ENCODE measurements at places on chromosomes 6 and 20.

- no peak for DNase-seq
Measured at GRCh38 chr20:46649650-46649949, 1.7 kb downstream of the SLC13A3 start.

GRCh38 chr20:24892522-24892921 lies 56.5 kb upstream of the CST7 start:
- no peak for DNase-seq

DNA sequence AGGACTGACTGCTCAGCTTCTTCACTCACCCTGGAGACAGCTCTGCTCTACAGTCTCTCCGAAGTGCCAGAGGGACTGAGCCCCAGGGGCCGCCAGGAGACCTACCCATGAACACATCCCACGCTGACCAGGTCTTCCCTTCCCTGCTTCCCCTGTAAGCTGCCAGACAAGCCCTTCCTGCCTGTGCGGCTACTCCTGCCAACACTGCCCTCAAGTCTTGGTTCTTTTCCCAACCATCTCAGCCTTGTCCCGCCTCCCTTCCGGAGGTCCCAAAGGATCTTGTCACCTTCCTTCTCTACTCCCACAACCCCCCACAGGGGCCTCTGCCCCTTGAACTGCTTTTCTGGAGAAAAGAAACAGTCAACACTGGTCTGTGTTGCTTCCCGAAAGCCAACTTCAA lies 15.0 kb downstream of the CPNE5 start:
- no peak for DNase-seq

DNA sequence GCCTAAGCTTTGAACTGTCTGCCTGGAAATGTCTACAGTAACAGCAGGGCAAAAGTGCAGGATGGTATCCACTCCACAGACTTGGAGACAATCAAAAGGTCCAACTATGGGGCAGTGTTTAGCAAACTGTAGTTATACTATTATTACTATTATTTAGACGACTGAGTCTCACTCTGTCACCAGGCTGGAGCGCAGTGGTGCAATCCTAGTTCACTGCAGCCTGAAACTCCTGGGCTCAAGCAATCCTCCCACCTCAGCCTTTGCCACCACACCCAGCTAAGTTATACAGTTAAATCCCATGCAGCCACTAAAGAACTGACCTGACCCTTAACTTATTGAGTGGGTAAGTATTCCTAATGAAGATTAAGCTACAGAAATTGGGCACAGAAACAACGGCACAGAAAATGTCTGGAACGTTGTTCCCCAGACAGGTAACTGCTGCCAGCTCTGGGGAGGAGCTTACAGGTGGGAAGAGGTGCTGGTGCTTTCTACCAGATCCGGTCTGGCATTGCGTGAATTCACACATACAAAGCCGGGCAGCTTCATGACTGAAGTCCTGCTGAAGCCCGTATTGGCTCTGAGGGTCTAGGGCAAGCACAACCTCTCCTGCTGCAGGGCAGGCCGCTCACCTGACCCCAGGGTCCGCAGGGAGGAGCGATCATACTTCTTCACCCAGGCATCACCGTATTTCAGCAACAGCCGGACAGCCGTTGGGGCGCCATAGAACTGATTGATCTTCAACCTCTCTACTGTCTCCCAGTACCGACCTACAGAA lies 27.0 kb upstream of the APMAP start:
- no peak for DNase-seq
